Mesothelial cell of epicardium (in vitro differentiated cells): ENCODE measurements at places on chromosomes 3 and 15.

DNA sequence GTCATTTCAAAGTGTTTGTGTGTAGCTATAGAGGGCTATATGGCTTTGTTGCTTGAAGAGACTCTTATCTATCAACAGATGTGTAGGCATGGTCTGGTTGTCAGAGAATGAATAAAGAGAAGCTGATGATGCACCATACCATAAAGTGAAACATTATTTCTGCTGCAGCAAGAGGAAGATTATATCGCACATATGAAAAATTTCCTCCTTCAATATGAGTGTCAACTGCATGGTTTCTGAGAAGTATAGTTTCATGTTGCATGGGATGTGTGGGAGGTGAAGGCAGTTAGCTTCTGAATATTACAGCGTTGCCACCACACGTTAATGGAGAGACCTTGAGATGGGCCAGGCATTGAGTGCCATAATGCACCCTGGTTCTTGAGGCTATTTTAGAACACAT lies 217.9 kb downstream of the SATB1 start:
- H3K27ac ChIP-seq, result no peak overlapping the region
- H3K27me3 ChIP-seq, result no peaks in the 10 kb centered on the region
- DNase-seq, result no peak

DNA sequence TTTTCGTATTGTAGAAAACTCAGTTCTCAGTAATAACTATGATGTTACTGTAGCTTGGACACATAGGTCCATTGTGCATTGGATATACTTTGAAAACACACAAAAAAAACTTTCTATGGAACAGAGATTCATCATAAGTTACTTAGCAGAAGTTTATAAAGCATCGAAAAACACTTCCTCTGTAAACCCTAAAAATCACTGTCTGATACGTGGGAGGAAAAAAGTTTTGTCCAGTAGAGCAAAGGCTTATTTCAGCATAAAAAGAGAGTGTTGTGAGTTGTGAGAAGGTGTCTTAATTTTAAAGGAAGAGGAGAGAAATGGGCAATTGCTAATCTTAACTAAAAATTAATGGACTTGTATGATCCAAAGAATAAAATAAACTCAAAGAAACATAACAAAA lies 64.8 kb downstream of the OSTN start:
- H3K36me3 ChIP-seq, result no peaks in the 10 kb centered on the region
- H3K27me3 ChIP-seq, result no peaks in the 10 kb centered on the region
- H3K4me3 ChIP-seq, result no peak overlapping the region
- H3K4me1 ChIP-seq, result peaks cover 2% of the 10 kb centered on the region
- no peak for DNase-seq

- DNase-seq, result no peak
- H3K27me3 ChIP-seq, result no peaks in the 10 kb centered on the region
- H3K27ac ChIP-seq, result peak overlapping the region; percentile 2
Observed at GRCh38 chr15:54519577-54519976, 541.3 kb downstream of the UNC13C start.

DNA sequence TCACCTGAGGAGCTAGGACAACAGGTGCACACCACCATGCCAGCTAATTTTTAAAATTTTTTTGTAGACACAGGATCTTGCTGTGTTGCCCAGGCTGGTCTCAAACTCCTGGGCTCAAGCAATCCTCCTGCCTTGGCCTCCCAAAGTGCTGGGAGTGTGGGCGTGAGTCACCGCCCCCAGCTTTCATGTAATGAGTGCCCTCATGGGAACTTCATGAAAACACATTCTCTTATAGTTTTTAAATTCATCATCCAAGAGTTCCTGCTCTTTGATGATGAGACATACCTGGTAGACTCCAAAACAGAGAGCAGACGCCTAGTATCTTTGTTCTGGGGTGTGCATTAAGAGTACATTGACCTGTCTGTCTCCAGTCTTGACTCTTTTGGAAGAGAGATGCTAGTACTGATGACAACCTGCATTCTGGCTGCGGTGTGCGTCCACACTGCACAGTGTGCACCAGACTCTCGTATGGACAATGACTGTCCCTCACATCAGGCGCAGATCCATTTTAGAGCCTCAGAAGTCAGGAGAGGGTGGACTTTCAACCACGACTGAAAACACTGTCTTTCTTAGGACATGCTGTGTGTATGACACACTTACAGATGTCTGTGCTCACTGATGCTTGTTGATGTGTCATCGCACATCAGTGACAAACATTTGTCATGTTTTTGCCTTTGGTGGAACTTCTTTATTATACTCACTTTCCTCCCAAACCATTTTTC lies 2.0 kb downstream of the NRROS start:
- H3K4me1 ChIP-seq, result peaks cover 6% of the 10 kb centered on the region
- no peaks in the 10 kb centered on the region for H3K36me3 ChIP-seq
- H3K4me3 ChIP-seq, result no peak overlapping the region
- no peak overlapping the region for H3K27ac ChIP-seq
- no peak for DNase-seq

GRCh38 chr3:101533603-101533968 lies 20.6 kb upstream of the SENP7 start:
- no peak overlapping the region for H3K4me3 ChIP-seq
- no peak for DNase-seq
- H3K27me3 ChIP-seq, result no peaks in the 10 kb centered on the region

DNA sequence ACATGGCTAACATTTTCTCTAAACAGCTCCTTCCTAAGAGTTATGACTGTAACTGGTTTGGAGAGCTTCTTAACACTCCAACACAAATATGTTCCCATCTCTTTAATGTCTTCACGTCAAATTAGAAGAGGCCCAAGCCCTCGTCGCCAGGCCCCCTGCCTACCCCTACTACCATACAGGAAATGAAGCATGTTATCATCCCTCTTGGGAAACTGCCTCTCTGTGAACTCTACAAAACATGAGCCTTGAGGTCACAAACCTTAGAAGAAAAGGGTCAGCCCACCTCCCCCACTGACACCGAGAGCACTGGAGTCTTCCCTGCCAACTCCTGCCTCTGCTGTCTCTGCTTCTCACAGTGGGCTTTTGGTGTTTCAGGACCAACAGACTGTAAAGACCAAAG lies 243.1 kb upstream of the STT3B start:
- H3K4me3 ChIP-seq, result no peak overlapping the region
- no peak for DNase-seq
- H3K27ac ChIP-seq, result peak overlapping the region; percentile 98
- no peaks in the 10 kb centered on the region for H3K27me3 ChIP-seq
- H3K36me3 ChIP-seq, result no peaks in the 10 kb centered on the region
- H3K4me1 ChIP-seq, result peaks cover 65% of the 10 kb centered on the region

DNA sequence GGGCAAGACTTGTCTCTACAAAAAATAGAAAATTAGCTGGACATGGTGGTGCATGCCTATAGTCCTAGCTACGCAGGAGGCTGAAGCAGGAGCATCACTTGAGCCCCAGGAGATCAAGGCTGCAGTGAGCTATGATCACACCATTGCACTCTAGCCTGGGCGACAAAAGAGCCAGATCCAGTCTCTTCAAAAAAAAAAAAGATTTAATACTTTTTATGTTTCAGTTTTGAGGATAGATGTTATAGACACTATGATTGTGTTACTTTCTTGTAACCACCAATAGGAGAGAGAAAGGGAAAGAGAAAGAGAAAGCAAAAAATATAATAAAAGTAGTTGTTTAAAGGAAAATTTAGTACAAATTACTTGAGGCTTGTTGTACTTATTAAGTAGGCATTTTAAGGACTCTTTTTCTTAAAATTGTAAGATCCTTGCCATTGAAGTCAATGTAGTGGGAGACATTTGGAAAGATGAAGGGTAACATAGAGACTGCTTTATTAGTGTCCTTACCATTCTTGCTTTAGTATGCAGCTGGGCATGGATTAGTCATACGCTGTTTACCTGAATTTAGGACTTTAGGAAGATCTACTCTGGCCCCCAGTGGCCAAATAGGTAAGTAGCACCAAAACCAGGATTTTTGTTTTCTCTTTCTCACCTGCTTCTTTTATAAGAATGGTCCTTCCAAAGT lies 35.1 kb upstream of the ZDHHC23 start:
- H3K4me1 ChIP-seq, result no peaks in the 10 kb centered on the region
- DNase-seq, result no peak
- H3K36me3 ChIP-seq, result no peaks in the 10 kb centered on the region
- H3K27me3 ChIP-seq, result no peaks in the 10 kb centered on the region

DNA sequence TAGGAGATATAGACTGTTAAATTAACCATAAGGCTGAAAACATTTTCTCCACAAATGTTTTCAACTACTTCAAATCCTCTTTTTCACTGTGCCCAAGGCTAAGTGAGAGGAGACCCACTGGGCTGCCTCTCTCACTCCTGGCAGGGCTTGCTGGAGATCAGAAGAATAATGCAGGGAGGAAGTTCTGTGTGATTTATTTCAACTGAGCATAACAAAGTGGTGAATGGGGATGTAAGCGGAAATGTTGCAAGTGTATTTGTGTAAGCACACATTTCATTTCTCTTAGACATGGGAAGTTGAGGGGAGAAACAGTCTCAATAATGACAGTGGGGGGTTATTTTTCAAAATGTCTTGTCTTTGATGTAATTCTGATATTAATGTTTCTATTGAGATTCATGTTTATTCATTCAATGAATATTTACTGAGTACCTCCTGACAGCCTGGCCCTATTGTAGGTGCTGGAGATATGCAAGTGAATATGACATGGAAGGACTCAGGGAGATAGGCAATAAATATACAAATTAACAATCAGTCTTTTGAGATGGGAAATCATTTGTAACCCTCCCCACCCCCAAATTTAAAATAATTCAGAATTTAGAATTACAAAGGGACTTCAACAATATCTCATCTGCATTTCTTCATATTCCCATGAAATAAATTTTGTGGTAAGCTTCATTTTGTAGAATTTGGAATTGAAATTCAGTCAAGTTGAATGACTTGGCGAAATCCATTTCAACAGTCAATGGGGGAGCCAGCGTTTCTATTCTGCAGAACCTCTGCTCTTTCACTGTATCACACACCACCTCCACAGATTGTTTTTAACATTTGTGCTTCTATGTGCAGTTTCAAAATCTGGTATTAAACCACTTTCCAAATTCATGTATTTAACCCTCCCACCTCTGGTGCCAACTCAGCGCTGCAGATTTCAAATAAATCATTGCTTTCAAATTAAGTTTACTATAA lies 247.2 kb downstream of the SLC9A9 start:
- DNase-seq, result no peak
- H3K4me3 ChIP-seq, result no peak overlapping the region
- peaks cover 7% of the 10 kb centered on the region for H3K4me1 ChIP-seq
- peaks cover 21% of the 10 kb centered on the region for H3K27me3 ChIP-seq
- H3K27ac ChIP-seq, result no peak overlapping the region

GRCh38 chr3:12816521-12817342 lies 20.3 kb downstream of the CAND2 start:
- no peaks in the 10 kb centered on the region for H3K27me3 ChIP-seq
- no peak overlapping the region for H3K27ac ChIP-seq
- DNase-seq, result no peak
- H3K4me3 ChIP-seq, result no peak overlapping the region

DNA sequence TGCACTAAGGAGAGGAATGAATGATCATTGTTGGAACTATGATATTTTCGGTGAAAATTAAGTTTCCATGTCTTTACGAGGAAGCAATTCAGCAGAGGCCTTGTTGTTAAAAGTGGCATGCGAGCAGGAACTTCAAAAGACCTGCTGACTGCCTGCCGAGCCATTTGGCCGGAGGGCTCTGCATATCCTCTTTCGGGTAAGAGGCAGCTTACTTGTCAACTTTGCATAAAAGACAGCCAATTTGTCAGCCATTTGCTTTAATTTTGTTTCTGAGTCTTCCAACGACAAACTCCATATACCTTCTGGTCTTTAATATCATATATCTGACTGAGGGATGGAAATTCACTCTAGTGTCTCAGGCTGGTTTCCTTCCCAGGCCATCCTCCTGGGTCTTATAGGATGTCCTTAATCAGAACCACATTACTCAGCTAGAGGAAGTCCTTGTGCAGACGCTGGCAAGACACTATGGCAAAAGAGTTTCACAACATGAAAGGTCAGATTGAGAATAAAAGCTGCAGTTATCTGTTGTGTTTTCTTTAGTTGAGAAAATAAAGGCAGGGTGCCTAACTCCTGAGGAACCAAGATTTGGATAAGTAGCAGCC lies 128.7 kb upstream of the WNT5A start:
- no peak overlapping the region for H3K4me3 ChIP-seq
- H3K36me3 ChIP-seq, result no peaks in the 10 kb centered on the region
- H3K4me1 ChIP-seq, result peaks cover 42% of the 10 kb centered on the region
- peaks cover 22% of the 10 kb centered on the region for H3K27me3 ChIP-seq
- H3K27ac ChIP-seq, result no peak overlapping the region

- DNase-seq, result no peak
- H3K36me3 ChIP-seq, result no peaks in the 10 kb centered on the region
- H3K27ac ChIP-seq, result no peak overlapping the region
- peaks cover 11% of the 10 kb centered on the region for H3K4me1 ChIP-seq
- no peak overlapping the region for H3K4me3 ChIP-seq
Observed at GRCh38 chr3:42473083-42473932, 29.1 kb upstream of the VIPR1 start.

- peaks cover 1% of the 10 kb centered on the region for H3K27me3 ChIP-seq
- no peaks in the 10 kb centered on the region for H3K36me3 ChIP-seq
- no peak overlapping the region for H3K4me3 ChIP-seq
- peaks cover 6% of the 10 kb centered on the region for H3K4me1 ChIP-seq
- no peak overlapping the region for H3K27ac ChIP-seq
Observed at GRCh38 chr3:191460360-191460759, 603 bp upstream of the PYDC2 start.
